ENCODE measurements at places on chromosomes 1 and 21.

DNA sequence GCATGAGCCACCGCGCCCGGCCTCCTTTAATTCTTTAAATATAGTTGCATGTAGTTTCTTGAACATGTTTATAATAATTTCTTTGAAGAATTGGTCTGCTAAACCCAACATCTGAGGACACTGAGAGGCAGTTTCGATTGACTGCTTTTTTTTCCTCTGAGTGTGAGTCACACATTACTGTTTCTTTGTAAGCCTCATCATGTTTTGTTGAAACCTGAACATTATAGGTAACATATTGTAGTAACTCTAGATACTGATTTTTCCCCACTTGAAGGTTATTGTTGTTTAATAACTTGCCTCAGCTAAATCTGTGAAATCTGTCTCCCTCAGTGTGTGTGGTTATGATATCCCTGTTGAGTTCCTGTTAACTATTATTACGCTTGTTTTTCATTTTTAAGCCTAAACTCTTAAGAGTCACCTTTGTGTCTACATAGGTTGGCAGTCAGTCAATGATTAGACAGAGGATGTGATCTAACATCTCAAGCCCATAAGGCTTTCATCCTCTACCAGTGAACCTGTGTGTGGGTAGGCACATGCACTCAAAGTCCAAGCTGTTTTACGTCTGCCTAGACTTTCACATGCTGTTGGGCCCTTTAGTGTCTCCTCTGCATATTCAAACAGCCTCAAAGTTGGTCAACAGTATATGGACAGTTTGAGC, 155.5 kb downstream of the KCNH1 start:
- no peak for DNase-seq

- peak; percentile 75 for DNase-seq
Observed at GRCh38 chr1:41333146-41333784, 28.0 kb upstream of the FOXO6 start.

GRCh38 chr1:247386687-247387086, 29.3 kb upstream of the NLRP3 start:
- DNase-seq, result peak; percentile 68

- peak; percentile 88 for DNase-seq
Observed at GRCh38 chr1:245500546-245500945, 345.8 kb downstream of the KIF26B start.

GRCh38 chr1:48750109-48750508, 26.6 kb downstream of the BEND5 start:
- no peak for DNase-seq

DNA sequence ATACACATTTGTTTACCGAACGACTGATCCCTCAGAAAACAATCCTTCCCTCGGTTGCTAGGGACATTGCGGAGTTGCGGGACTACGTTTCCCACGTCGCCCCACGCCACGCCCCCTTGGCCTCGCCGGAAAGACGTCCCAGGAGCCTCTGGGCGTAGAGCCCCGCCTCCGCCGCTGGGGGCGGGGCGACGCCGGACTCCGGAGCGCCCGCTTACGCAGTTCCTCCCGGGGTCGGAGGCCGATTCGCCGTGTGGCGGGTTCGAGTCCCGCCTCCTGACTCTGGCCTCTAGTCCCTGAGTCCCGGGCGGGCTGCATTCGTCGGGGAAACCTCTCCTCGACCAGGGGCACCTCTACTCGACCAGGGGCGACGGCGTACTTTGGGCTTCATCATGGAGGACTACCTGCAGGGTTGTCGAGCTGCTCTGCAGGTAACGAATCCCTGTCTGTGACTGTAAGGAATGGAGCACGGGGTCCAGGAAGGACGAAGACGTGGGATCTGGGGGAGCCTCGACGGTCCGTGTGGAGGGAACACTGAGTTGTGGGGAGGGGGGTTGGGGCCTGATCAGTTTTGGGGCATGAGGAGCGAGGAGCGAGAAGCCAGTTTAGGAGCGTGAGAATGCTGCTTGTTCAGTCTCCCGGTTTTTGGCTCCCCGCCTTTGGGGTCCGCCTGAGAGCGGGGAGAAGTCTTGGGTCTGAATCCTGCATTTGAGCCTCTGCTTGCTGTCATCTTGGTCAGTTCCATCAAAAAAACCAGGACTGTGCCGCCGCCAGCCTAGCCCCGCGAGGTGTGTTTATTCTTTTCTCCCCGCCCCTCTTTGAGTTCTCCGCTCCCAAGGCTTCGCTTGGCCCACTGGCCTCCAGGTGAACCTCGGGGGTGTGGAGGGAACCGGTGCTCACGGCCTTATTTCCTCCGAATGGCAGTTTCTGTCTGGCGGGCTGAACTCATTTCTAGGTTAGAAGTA, at the start of gene PRUNE1:
PRUNE1 (plus strand) TSS at position 206 of the 962 bp plus-strand sequence; CDS start at position 390, 184 bp downstream.
- peak; percentile 96 for DNase-seq

GRCh38 chr1:55968661-55969060, 610.7 kb downstream of the PLPP3 start:
- no peak for DNase-seq

DNA sequence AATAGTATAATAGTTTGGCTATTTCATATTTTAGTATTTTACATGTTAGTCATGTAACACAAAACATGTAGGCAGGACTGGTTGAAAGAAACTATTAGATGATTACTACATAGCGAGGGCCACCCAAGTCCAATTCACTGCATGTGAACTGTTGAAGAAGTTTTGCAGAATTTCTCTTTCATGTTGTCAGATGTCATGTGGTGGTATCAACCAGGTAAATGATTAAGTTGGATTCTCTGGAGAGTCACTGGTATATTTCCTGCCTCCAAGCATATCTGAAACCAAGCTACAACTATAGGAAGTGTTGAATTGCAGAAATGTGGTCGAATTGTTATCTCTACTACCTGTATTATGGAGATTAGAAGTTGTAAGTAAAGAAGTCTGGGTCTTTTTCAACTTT, 137.8 kb upstream of the DPYD start:
- DNase-seq, result no peak

DNA sequence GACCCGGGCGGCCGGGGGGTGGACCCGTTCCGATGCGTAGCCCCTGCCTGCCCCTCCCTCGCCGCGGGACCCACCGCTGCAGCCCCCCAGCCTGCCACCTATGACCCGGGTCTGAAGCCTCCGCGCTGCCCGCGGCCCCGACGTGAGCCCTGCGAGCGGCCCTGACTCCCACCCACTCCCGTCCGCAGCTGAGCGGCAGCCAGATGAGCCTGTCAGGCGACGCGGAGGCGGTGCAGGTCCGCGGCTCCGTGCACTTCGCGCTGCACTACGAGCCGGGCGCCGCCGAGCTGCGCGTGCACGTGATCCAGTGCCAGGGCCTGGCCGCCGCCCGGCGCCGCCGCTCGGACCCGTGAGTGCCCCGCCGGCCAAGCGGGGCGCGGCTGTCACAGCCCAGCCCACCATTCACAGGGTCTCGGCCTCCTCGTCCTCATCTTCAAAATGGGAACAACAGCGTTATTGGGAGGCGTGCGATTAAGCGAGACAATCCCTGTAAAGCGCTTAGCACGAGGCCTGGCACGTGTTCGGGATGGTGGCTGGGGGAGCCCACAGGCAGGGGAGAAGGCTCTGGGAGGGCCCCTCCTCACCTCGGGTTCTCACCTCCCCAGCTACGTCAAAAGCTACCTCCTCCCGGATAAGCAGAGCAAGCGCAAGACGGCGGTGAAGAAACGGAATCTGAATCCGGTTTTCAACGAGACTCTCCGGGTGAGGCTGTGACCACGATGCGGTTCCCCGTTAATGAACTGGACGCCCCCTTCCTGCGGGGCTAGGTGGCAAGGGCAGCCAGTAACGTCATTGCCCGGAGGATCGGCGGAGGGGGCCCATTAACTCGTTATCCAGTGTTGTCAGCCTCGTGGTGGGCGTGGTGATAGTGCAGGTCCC, 8.2 kb downstream of the SYTL1 start:
- DNase-seq, result peak; percentile 66

DNA sequence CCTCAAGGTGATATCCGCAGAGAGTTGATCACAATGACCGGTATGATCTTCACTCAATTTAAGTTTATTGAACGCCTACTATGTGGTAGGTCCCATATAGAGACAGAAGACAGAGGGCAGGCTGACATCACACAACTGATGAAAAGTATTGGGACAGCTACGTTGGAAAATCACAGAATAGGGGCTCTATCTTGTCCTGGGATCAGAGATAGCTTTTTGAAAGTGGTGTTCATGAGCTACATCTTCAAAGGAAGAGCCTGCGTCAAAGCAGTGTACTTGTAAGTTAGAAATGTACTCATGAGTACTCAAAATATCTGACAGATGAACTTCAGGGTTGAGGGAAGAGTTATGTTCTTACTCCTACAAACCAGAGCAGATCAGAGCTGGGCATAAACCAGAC, 54.4 kb downstream of the GADD45A start:
- no peak for DNase-seq

GRCh38 chr1:38527373-38527966, 332.1 kb downstream of the RRAGC start:
- no peak for DNase-seq

DNA sequence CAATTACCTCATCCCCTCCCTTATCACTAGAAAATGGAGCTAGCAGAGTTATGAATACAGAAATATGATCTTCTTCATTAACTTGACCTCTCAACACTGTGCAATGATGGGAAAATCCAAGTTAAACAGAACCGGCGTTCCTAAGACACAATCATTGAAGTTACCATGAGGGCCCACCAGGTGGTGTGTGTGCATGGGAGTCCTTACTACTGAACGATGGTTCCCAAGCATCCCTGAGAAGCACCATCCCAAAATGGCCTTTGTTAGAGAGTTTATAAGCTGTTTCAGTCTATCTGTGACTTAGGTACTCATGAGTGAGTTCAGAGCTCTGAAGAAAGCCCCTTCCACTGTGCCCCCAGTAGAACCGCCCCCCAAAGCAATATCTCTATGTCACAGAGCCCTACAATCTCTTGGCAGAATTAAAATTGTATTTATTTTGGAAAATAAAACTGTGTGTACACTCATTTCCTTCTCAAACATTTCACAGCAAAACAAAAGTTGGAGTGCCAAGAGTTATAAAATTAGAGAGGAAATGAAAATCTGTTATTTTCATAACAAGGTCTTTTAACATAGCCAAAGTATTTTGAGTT, 56.8 kb downstream of the PLD5 start:
- peak; percentile 66 for DNase-seq

DNA sequence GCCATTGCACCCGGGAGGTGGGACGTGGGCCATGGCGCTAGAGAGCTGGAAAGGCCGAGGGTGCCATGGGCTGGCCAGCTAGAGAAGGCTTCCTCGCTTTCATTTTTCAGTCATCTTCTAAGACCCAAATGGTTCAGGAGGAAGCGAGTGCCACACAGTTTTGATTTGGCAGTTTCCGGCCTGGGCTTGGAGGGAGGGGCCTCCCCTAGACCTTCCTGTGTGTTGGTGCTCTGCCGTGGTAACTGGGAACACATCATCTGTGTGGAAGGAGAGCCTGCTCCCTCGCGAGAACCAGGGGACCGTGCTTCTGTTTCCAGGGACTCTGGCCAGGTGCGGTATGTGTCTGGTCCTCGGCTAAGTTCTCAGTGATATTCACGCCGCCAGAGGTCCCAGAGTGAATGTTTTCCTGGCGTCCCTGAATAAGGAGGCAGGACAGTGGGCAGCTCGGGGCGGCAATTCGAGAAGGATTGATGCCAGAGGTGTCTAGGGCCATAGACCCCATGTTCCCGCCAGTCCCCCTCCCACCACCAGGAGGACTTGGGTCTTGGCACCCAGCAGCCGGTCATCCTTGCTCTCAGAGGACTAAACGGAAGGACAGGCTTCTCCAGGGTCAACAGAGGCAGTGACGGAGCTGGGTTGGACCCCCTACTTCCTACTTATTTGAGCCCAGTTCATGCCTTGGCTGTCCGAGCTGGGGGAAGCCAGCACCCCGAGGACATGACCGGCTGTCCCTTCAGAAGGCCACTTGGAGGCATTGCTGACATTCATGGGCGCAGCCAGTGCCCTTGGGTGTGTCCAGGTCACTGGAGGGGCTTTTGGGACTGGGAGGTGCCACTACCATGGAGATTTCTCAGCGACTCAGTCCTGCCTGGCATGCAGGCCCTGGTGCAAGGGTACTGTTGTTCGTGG, 2.7 kb upstream of the NPHP4 start:
- DNase-seq, result no peak

DNA sequence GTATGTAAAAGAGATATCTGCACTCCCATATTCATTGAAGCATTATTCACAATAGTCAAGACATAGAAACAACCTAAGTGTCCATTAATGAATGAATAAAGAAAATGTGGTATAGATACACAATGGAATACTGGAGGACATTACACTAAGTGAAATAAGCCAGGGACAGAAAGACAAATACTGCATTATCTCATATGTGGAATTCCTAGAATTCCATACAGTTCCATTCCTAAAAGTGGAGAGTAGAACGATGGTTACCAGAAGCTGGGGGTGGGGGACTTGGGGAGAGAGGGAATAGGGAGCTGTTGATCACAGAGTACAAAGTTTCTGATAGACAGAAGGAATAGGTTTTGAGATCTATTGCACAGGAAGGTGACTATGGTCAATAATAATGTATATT, 7.4 kb downstream of the TMED5 start:
- no peak for DNase-seq

GRCh38 chr1:202144402-202145067, at the start of gene ARL8A:
Gene ARL8A, minus strand, starts transcription at chr1:202144737. Its CDS starts 165 bp downstream, at chr1:202144572.
- DNase-seq, result no peak

- no peak for DNase-seq
Observed at GRCh38 chr21:42411891-42412635, 8.4 kb downstream of the UBASH3A start.

DNA sequence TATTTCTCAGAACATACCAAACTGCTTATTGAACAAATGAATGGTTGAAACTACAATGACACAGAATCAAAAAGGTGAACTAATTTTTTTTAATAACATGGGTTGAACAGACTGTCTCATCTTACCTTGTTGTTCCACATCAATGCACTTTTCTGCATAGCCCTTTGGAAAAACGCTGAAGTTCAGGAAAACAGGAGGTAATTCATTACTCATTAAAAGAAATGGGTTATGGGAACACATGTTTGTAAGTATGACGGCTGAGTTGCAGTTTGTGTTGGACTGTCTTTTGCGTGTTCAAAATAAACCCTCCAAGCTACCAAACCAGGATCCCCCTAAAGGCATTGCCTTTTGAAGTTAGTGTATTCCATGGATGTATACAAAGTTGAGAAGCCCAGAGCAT, 514.9 kb upstream of the PKN2 start:
- DNase-seq, result no peak

- DNase-seq, result no peak
Observed at GRCh38 chr1:19678493-19678892, 13.8 kb downstream of the HTR6 start.

GRCh38 chr1:86258101-86258500, 101.5 kb upstream of the COL24A1 start:
- peak; percentile 19 for DNase-seq

- DNase-seq, result peak; percentile 63
Observed at GRCh38 chr21:25963181-25963580, 207.4 kb downstream of the APP start.
